ENCODE measurements at places on chromosomes 6 and 20.

GRCh38 chr6:168525114-168525513 is 84.1 kb downstream of the SMOC2 start:
- no peak for DNase-seq

- no peak for DNase-seq
These were observed 124.1 kb upstream of the RIN2 start for GRCh38 chr20:19633985-19634384.

DNA sequence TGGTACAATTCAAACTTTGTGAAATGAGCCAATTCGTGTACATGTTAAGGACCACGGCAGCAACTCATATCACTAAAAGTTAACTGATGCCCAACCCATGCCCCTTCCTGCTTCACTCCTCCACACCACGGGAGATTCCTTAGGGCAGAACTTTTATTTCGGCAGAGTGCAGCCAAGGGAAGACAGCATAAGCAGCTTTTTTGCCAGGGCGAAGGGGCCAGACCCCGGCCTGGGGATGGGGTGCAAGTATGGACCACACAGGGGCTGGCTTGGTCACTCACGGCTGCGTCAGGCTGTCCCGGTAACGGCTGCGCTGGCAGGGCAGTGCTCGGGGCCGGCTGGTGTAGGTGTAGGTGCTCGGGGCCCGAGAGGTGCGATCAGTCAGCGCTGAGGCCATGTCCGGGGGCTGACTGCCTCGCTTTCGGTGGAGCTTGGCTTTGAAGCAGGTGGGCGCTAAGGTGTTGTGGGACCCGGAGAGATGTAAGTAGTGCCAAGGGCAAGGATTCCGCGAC is 792 bp downstream of the RSPH3 start:
- DNase-seq: no peak

DNA sequence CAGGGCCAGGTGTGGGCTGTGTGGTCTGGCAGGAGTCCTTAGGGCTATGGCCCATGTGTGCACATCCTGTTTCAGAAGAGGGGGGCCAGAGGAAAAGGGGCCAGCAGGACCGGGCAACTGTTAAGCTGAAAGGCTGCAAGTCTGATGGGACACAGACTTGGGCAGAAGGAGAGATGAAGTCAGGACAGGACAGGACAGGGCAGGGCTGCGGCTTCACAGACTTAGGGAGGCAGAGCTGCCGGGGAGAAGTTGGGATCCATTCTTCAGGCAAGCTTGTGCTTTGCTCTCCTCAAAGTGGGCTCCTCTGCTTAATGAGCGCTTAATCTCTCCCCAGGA is 28.7 kb downstream of the MOCS1 start:
- no peak for DNase-seq

DNA sequence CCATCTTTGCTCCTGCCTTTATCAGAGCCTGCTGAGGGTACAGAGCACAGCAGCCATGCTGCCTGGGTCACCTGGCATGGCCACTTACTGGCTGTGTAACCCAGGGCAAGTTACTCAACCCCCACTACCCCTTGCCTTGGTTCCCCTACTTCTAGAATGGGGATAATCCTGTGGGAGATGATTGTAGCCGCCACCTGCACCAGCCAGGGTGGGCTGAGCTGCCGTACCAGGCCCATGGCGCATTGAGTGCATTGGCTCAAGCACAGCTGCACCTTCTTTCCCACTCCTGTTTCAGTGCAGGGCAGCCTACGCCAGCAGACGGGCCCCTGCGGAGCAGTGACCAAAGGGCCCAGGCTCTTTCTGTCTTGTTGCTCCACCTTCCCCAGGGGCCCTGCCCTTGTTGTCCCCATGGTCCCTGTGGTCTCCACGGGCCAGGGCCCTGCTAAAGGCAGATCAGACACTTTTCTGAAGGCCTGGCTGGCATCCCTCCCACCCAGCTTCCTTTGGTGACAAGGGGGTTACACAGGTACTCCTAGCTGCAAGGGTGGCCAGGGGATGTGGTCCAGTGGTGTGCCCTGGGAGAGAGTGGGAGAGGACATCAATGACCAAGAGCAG is 159.4 kb upstream of the MLN start:
- no peak for DNase-seq

GRCh38 chr6:158560836-158561320 is 987 bp downstream of the TMEM181 start:
- no peak for DNase-seq

DNA sequence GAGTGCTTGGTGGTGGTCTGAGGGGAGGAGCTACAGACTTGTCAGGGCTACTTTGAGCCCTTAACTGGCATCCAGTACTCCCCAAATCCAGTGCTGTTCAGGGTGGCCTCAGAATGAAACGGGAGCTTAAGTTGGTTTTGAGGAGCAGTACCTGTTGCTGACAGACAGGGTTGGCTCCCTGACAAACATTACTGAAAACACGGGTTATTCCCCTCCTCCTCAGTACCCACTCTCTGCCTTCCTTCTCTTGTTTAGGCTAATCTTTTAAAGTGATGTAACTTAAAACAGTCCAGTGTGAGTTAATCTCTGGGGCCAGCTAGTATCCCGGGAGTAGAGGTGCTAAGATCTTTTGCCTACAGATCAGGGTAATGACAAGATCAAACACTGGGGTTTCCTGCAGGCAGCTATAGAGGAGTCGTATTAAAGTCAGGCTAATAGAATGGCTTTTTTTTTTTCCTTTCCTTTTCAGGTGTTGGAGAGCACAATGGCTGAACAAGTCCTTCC is 3.7 kb downstream of the TNFAIP3 start:
- no peak for DNase-seq

All from NCI-H1417 (cell line).